ENCODE measurements at places on chromosomes 3 and 15. TPM values are rescaled to one million over a fixed set of nuclear protein-coding genes. Genes with fewer than 3 reads are reported as not detected.

Gene P2RY14
- 1.6 TPM for total RNA-seq

- DNase-seq = no peak
These were observed 39.9 kb upstream of the BDH1 start for GRCh38 chr3:197595470-197596185.

DNA sequence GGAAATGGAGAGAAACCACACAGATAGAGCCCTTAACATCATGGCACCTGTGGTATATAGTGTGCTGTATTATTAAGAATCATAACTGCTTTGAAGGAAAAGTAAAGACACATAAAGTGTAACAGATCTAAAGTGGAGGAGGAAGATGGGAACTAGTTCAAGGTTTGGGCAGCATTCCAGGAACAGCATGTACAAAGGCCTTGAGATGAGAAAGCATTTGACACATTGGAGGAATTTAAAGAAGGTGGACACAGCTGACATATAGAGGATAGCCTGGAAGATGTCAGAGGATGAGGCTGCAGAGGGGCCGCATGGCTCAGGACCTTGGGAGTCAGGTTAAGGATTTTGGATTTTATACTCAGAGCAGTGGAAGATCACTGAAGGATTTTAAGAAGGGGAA is 39.0 kb downstream of the LRTM1 start:
- DNase-seq = no peak

GRCh38 chr15:101538996-101539395 is 49.5 kb upstream of the PCSK6 start:
- no peak for DNase-seq

DNA sequence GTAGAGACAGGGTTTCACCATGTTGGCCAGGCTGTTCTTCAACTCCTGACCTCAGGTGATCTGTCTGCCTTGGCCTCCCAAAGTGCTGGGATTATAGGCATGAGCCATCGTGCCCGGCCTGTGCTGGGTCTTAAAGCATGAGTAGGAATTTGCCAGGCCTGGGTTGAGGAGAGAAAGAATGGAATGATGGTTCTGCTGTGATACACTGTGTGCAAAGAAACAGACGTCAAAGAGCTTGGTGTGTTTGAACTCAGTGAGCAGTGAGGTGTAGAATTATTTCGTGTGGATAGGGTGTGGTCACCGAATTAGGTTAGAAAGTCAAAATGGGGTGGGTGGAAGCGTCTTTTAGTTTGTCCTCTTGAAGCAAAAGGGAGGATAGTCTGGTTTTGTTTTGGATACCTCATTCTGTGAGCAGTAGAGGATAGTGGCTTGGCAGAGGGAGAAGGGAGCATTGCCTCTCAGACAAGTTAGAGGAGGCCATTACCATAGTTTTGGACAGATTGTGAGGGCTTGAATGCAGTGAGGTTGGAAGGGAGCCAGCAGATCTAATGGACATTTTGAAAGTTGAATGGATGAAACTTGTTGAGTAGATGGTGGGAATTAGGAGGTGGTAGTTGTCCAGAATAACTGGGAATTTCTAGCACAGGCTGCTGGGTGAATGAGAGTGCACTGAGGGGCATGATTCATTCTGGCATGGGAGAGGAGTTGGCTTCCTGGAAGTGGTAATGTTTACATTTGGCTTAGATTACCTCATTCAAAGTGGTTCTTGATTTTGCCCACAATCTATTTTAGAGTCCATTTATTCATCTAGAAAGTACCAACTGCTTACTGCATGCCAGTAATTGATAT is 27.2 kb downstream of the AKAP13 start:
- no peak for DNase-seq

Gene KBTBD13
- 3.3 TPM for total RNA-seq

Gene FAM174B
- total RNA-seq = 6.5 TPM

Gene PLA2G4B
- total RNA-seq = 3.4 TPM

- DNase-seq = no peak
These were observed 9.3 kb downstream of the CCDC33 start for GRCh38 chr15:74245342-74245931.

DNA sequence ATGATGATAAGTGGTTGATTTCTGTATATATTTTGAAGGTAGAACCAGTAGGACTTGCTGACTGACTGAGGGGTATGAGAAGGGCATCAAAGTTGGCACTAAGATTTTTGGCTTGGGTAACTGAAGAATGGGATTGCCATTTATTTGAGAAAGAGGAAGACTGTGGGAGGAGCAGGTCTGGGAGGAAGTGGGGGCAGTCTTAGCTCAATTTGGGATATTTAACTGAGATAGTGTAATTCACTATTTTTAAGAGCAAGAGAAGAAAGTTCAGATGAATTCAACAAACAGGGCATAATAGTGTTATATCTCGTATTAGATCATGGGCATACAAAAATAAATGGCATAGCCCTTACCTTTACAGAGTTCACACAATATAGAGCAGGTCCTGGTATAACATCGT is 1.7 kb downstream of the BUB1B start:
- DNase-seq = no peak

- no peak for DNase-seq
These were observed 1.6 kb upstream of the GNB4 start for GRCh38 chr3:179452872-179453271.

DNA sequence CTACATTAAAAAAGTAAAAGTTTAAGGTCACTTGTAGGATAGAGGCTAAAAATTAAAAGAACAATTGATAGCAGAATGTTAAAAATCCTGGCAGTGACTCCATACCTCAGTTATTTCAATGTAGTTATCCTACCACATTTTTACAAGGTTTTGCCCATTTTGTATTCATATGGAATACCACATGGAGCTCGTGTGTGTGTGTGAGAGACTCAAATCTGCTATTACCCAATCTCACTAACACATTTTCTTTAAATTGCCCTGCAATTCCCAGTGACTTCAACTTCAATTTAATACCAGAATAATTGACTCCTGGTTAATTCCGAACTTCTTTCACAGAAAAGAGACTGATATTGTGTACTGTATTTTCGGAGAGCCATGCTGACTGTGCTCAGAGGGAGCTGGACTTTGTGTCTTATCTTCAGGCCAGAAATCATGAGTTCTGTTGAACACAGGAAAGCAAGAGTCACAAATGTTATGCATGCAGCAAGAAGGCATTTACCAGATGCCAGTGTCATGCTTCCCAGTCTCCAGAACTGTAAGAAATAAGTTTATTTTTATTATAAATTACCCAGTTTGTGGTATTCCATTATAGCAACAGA is 529.0 kb upstream of the NECTIN3 start:
- DNase-seq = no peak

DNA sequence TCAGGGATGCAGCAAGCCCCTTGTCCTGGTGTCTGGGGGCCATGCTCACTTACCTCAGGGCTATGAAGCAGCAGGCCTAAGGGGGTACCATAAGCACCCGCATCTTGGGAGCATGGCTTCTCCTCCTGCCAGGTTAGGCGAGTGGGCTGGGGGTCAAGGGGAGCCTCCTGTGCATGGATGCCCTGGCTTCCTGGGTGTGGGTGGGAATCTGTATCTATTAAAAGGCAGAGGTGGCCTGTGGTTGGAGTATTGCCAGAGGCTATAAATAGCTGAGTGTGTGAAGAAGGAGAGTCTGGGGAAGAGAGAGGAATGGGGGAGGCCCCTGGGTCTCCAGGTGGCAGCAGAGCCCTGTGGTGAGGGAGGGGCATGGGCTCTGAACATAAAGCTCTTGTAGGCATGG is 19.5 kb downstream of the ACVR2B start:
- DNase-seq = no peak

GRCh38 chr15:83887404-83887803 is 233.5 kb downstream of the ADAMTSL3 start:
- DNase-seq = no peak

DNA sequence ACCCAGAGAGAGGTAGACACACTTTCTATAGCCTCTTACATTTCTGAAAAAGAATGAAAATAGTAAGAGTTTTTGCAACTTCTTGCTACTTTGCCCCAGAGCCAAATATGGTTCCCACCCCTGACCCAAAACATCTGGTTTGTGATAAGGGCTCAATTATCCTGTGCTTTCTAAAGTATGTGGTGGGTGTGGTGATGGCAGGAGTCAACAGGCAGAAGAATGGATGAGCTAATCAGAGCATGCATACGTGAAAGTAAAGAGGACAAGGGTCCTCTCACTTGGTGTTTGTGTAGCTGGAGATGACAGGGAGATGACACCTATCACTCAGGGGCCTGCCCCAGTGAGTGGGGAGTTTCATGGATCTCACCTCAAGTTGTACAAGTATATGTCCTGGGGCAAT is 19.1 kb downstream of the KBTBD8 start:
- no peak for DNase-seq

- DNase-seq = no peak
These were observed 204.9 kb upstream of the CGNL1 start for GRCh38 chr15:57171426-57171825.

- no peak for DNase-seq
These were observed 58.7 kb downstream of the ESYT3 start for GRCh38 chr3:138492980-138493675.

Gene POLG
- total RNA-seq = 49.4 TPM

Gene RHCG
- 2.0 TPM for total RNA-seq

DNA sequence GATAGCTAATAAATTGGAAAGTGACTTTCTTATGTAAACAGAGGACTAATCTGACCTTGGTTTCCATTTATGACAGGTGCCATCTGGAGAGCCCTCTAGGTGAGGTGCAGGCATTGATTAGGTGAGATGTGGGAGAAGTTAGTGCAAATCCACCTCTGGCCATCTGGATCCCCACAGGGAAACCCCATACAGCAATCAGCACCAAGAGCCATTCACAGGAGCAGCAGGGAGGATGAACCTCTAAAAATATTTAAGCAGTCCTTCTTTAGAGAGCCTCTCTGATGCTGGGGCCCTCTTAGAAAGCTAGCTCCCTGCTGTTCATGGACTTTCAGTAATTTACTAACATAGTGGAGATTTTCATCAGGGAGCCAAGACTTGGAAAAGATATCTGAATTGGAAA is 69.3 kb downstream of the CLSTN2 start:
- no peak for DNase-seq

Gene B3GALNT1
- total RNA-seq = 75.1 TPM

DNA sequence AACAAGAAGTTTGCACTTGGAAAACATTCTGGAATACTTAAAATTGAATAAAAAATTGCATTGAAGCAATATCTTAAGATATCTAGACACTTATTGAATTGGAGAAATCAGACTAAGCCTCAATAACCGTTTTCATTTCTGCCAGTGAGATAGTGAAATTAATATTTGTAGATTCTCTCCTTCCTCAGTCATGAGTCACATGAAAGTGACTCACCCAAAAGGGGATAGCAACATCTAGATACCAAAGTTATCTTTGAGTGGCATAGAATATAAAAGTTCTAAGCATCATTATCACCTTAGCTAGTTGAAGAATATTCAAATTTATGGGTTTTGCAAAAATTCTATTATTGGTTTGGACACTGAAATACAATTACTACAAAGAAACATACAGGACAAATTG is 614.8 kb upstream of the ZNF717 start:
- DNase-seq = no peak

Gene ALDH1A2
- total RNA-seq = 22.9 TPM

DNA sequence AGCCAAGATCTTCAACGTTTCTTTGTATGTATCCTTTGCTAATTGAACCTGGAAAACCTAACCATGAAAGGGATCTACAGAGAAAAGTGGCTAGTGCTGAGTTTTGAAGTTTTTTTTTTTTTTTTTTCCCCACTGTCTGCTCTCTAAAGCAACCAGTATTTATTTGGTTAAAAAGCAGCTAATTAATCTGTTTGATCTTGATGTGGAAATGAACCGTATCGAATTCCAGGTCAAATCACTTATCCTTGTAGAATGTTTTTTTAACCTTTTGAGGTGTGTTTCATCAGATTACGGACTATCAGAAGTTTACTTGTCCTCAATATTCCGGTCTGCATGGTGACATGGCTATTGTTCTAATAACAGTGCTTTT is 117.2 kb downstream of the FNDC3B start:
- DNase-seq = no peak

Gene ISLR2
- 4.1 TPM for total RNA-seq

GRCh38 chr3:123421353-123422174 is 27.3 kb downstream of the ADCY5 start:
- DNase-seq = no peak

Gene ITGA11
- total RNA-seq = 9.3 TPM

- DNase-seq = no peak
These were observed 37.8 kb downstream of the FAN1 start for GRCh38 chr15:30941520-30941919.

DNA sequence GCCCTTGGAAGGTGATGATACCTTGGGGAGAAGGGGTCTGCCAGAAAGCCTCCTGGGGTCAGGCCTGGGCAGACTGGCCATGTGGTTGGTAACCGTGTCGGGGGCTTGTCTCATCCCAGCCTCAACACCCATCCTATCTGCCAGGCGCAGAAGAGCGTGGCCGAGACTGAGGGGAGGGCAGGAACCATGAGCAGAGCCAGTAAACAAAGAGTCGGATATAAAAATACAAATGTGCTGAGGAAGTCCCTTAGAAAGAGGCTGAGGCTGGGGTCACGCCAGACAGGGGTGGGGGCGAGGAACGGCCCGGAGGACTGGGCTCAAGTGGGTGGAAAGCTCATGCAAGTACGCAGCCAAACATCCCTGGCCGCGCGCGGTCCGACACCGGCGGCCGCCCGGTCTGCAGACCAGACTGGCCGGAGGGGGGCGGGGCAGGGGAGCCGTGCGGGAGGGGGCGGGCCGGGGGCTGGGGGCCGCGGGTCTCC is 1.9 kb downstream of the CAMK2N2 start:
- DNase-seq = no peak

GRCh38 chr15:57732526-57733331 is 26.2 kb downstream of the POLR2M start:
- DNase-seq = no peak

- no peak for DNase-seq
These were observed 857.8 kb downstream of the TUSC7 start for GRCh38 chr3:117567382-117567781.

GRCh38 chr15:101001056-101001455 is 81.9 kb downstream of the LRRK1 start:
- no peak for DNase-seq

- DNase-seq = no peak
These were observed 96.9 kb downstream of the THSD4 start for GRCh38 chr15:71212146-71212545.

Data from cardiac septum (tissue), 1 donor.